ENCODE measurements at places on chromosomes 6 and 20.

DNA sequence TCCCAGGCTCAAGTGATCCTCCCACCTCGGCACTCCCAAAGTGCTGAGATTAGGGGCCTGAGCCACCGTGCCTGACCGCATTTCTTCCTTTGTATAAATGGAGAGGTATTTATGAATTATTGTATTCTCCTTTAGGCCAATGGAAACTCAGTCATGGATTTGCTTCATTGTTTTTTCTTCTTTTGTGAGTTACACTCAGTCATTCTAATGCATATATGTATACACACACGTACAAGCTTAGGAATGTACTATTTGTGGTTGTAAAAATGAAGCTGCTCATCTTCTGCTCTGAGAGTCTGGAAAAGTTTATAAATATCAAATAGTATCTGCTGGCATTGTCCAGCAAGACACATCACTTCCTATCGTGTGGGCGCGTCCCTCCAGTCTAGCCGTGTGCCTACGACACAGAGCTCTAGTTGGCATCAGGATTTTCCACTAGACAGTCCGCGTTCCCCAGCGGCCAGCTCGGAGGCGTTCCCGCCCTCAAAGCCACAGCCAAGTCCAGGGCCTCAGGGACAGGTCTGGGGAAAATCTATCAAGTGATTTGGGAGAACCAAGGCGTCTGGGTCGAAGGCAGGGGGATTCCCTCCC is 215.2 kb downstream of the NFATC2 start:
- DNase-seq: peak; percentile 97

DNA sequence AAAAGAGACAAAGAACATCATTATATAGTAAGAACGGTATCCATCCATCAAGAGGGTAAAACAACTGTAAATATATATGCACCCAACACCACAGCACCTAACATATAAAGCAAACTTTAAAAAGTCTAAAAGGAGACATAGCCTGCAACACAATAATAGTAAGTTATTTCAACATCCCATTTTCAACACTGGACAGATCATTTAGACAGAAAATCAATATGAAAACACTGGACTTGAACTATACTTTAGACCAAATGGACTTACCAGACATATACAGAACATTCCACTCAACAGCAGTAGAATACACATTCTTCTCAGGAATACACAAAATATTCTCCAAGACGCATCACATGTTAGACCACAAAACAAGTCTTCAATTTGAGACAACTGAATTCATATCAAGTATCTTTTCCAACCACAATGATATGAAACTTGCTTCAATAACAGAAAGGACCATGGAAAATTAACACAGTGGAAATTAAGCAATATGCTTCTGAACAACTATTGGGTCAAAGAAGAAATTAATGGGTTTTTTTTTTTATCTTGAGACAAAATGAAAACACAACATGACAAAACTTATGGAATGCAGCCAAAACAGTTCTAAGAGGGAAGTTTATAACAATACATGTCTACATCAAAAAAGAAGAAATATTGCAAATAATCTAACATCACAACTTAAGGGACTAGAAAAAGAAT is 23.9 kb upstream of the ASF1A start:
- peak; percentile 14 for DNase-seq

- DNase-seq: no peak
Observed at GRCh38 chr6:43669922-43670622, 17.5 kb downstream of the MRPS18A start.

- DNase-seq: no peak
Observed at GRCh38 chr6:71476371-71476770, 187.8 kb downstream of the OGFRL1 start.

DNA sequence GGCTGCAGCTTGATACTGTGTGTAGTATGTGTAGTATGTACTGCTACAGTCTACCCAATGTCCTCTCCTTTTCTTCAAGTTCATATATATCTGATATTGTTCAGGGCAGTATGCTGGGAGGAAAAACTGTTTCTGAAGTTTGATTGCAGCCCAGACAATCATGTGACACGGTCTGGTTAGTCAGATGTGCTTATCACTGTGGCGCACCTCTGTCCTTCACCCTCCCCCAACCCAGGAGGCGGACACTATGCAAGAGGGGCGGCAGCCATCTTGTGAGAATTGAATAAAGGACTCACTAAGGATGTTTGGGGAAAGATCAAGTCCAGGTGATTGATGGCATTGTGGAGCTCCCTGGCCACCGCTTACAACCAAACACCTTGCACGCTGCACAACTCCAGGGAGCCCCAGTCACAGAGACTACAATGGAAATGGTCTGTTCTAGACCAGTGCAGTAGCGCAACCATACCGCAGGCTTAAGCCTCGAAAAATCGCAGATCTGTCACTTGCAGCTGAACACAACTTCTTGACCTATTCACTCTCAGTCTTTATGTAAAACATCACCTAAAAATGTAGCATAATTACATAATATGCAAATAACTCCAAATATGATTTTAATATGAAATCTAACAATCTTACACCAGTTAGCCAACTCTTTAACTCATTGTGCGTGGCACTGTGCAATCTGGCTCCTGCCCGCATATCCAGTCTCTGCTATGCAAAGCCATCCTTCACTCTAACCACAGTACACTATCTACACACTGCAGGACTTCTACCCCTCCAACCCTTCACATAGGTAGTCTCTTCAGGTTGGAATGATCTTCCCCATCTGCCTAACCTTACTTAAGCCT is 79.3 kb downstream of the VGLL2 start:
- DNase-seq: no peak

DNA sequence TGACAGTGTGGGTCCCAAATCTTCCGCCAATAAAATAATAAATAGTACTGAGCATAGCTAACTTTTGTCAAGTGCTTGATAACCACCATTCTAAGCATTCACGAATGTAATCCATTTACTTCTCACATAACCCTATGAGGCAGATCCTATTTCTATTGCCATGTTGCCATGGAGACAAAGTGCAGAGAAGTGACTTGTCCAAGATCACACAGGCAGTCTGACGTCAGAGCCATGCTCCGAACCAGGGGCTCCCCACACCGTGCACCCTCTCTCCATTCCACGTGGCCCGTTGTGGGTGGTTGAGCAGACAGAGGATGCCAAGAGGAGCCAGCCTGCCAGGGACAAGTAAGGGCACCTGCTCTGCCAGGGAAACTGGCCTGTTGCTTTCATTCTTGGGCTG is 38.9 kb downstream of the CDH22 start:
- no peak for DNase-seq

DNA sequence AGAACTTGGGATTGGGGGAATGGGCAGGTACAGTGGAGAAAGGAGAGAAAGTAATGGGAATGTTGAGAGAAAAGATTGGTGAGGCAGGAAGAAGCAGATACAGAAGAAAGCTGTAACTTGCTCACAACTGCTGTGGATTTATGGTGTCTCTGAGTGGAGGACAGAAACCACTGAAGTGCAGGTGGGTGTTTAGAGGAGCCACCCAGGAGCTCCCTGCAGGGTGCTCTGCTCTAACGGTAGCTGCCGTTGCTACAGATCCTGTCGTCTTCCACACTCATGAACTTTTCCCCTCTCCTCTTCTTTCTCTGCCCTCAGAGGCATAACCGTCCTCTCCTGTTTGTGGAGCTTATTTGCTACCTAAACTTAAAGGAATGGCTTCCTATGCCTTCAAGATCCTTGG is 27.5 kb upstream of the MAPK13 start:
- no peak for DNase-seq

GRCh38 chr6:106257195-106257594 is 68.4 kb downstream of the ATG5 start:
- DNase-seq: peak; percentile 88

GRCh38 chr6:126195625-126196236 is 144.2 kb upstream of the CENPW start:
- no peak for DNase-seq

DNA sequence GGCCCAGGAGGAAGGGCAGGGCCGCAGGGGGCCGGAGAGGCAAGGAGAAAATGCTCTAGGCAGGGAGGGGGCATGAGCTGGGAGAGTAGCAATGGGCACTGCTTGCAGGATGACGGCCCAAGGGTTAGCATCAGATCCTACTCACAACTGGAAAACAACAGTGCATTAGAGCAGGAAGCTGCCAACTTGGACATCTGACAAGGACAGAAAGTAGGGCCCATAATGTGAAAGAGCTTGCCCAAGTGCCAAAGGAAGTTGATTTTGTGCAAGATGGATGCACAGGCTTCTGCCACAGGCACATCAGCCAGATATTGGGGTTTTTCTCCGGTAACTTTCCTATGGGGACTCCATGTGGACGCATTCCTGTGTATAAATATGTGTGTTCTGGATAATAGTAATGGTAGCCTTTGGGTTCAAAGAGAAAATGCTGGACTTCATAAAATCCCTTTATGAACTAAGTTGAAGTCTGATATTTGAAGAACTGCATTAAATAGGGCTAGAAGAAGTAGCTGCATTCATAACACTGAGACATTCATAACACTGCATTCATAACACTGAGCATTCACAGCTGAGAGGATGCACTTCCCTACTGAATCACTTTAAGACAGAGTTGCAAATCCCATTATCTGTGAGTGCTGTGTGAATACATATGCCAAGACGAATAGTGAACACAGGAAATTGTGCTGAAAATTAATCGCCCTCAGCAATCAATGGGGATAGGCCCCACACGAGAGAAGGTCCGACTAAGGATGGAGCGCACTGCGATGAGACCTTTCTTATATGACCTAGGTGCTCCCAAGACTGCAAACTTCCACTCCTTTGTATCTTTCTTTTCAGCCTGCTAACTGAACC is 235.6 kb upstream of the PRDM1 start:
- DNase-seq: no peak

- DNase-seq: no peak
Observed at GRCh38 chr20:48203252-48203651, 418.0 kb upstream of the SULF2 start.

DNA sequence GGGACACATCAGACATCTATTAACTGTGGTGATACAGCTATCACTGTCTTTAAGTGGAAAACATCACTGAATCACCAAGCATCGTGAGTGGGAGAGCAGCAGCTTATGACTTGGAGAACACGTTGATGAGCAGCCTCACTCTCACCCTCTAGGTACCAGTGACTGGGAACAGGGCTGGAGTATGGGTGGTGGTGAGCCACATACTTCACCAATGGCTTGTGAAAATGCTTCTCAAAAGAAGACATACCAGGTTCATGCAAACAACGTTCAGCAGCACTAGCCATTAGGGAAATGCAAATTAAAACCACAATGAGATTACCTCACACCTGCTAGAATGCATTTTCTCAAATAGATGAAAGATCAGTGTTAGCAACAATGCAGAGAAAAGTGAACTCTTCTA is 25.3 kb downstream of the SNX5 start:
- no peak for DNase-seq

DNA sequence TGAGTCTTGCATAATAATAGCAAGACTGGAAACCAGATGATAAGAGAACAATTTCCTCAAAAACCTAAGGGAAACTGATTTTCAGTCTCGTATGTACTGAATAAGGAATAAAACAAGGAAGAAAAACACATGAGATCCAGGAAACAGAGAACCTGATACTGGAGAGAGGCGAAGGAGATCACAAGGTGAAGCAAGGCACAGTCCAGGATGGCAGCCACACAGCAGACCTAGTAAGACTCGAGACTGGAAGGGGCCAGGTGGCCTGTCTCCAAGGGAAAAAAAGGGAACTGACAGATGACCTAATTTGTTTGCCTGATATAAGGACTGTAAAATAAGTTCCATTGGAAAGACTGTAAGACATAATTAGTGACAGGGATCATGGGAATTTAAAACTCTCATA is 71.1 kb downstream of the TASP1 start:
- DNase-seq: no peak

GRCh38 chr6:4351520-4352321 is 216.3 kb upstream of the ECI2 start:
- peak; percentile 95 for DNase-seq

DNA sequence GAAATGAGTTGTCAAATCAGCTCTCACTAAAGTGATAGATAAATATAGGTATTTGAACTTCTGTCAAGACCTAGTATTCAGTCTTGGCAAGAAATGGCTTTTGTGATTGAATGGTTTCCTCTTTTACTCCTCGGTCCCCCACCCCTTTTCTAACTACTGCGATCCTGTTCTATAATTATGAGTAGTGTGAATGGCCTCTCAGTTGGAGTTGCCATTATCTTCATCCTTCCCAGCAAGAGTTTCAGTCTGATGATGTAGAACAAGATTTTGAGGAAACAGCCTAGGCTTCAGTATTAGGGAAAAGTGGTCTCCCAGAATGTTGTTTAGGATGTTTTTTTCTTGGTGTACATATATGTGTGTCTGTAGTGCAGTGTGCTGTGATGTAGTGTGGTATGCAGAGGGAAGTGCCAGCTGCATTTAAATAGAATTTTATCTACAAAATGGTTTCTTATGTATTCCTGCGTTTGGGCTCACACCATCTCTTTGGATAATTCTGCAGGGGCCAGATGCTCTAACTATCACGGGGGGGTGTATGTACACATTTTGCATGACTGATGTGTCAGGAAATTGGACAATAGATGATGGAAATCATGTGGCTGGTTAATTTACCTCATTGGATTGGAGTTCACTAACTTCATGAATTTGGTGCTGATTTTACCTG is 180.1 kb upstream of the MMS22L start:
- no peak for DNase-seq

GRCh38 chr6:135826236-135826804 is 25.2 kb upstream of the PDE7B start:
- no peak for DNase-seq

GRCh38 chr6:113406048-113406695 is 451.0 kb upstream of the MARCKS start:
- DNase-seq: no peak

DNA sequence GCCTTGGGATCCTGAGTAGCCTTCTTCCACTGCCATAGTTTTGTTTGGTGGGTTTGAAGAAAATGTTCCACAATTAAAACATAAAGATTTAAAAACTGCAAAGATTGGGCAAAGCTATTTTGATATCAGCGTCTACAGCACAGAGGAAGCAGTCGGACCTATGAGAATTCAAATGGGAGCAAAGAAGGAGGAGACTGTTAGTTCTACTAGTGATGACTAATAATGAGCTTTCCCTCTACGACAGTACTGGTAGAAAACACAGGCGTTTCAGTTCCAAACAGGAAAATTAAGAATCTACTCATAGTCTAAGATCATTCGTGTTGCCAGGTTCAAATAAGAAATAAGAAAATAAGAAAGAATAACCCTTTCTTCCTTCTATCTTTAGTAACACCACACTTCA is 121.2 kb downstream of the INSM1 start:
- DNase-seq: peak; percentile 27

GRCh38 chr6:149046164-149046821 is 271.2 kb upstream of the TAB2 start:
- DNase-seq: no peak

DNA sequence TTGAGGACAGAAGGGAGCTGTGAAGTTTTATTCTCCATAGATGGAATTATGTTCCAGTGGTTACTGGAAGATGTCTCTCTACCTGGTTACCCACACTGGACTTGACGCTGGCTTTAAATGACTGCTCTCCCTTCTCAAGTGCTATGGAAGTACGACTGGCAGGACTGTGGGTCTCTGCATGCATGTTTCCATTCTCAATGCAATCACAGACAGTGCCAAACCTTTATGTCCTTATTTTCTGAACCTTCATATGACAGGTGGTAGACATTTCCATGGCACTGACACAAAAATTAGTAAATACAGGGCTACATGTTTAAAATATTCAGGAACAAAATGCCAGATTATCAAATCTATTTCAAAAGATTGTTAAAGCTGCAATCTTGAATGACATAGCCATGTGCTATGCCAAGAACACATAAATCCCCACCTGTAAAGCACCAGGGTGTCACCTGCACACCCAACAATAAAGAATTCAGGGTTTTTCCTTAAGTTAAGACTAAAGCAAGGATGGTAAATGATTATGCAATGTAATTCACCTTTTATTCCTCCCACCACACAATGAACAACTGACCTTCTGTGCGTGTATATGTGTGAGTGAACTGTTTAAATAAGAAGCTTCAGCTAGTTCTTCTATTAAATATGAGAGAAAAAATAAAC is 153.3 kb upstream of the ENPP5 start:
- DNase-seq: no peak
